ENCODE measurements at places on chromosomes 5 and 9.
A peak's percentile ranks its signal among the peaks of the same experiment; 100 is the strongest.

GRCh38 chr5:134439210-134439654 is 27.6 kb upstream of the CDKN2AIPNL start:
- peak; percentile 94 for DNase-seq

DNA sequence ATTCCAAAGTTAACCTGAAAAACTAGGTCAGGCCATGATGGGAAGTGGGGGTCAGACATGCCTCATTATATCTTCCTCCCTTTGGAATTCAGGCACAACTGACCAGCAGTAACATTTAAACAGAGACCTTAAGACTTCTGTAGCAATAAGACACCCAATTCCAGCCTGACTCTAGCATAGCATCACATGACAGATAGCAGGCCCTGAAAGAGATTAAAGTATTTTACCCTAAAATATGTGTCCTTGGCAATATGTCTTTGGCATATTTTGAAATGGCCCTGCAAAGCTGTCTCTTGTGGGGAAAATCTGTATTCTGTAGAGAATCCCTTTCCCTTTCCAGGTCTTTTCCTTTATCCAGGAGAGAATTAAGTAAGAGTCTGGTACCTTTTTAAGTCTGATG is 34.3 kb downstream of the S1PR3 start:
- DNase-seq, result no peak

GRCh38 chr9:137428841-137429545 is 5.8 kb downstream of the NOXA1 start:
- DNase-seq, result no peak

- no peak for DNase-seq
These were observed 28.8 kb downstream of the IL12B start for GRCh38 chr5:159301466-159301865.

DNA sequence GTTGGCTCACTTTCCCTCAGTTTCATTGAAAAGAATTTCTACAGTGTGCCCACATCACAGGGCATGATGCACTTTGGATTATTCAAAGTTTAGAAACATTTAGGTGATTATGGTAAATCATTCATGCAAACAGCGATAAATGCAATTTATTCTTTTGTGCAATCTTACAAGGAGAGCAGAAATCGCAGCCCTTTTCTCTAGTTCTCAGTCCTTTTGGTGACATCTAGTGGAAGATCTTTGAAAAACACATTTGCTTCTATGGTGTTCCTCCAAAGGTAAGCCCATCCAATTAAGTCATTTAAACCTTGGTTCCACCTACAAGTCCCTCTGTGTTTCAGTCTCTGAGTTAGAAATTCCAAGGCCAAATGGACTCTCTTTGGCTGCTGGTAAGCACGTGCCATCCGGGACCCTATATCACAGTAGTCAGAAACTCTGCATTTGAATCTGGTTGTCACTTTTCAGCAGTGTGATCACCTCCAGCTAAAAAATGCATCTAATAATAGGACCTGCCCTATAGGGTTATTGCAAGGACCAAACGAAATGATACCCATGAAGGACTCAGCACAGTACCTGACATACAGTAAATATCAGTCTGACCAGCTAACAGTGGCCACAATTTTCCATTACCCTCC is 66.4 kb downstream of the MACROH2A1 start:
- peak; percentile 73 for DNase-seq

DNA sequence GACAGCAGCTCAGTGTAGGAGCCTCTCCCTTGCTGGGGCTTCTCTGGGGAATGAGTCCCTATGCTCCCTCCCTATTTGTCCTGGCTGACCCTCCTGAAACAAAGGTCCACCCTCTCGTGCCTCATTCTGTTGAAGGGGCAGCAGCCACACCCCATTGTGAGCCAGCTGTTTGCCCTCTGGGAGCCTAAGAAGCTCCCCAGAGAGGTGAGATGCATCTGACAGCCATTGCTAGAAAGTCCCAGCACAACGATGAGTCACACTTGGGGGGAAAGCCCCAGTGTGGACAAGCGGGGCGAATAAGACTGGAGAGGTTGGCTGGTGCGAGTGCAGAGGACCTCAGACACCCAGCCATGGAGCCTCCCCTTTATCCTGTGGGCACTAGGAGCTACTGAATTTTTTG is 101.4 kb downstream of the PPARGC1B start:
- DNase-seq, result no peak

DNA sequence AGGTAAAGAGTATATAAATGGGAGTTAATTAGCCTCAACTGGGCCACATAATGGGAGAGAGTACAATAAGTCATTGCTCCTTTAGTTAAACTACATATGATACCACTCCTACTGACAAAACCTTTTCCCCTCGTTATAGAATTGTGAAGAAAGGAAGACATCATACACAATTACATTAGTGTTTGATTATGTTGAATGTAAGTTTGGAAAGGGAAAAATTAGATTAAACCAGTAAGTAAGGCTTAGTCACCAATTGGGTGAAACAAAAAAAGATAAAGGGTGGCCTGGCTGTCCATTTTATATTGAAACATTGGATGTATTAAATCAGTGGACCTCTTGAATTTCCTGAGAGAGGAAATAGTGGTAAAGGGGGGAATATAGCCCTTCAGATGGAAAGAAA is 464.3 kb upstream of the PAPPA start:
- no peak for DNase-seq

GRCh38 chr9:92159058-92159457 is 43.8 kb upstream of the SPTLC1 start:
- DNase-seq, result no peak

- DNase-seq, result peak; percentile 60
These were observed 39.8 kb downstream of the ANXA2R start for GRCh38 chr5:43000111-43000840.

DNA sequence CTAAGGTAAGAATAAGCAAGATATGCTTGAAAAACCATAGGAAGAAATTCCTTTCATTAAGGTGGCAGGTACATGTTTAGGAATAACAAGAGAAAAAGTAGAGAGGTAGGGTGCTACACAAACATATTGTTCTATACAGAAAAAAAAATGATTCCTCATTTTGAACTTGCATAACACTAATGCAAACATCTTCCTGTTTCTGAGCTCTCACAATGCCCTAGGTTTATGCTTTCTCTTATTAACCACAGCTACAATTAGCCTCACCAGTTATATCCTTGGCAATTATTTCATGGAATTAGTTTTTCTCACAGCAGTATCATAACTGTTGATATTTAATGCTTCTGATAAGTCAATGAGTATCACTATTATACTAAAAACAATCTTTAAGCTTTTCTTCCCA is 20.7 kb downstream of the CEMIP2 start:
- DNase-seq, result no peak

GRCh38 chr5:112691758-112692157 is 45.9 kb upstream of the APC start:
- DNase-seq, result no peak

GRCh38 chr9:85067792-85068191 is 398.3 kb downstream of the NTRK2 start:
- no peak for DNase-seq

DNA sequence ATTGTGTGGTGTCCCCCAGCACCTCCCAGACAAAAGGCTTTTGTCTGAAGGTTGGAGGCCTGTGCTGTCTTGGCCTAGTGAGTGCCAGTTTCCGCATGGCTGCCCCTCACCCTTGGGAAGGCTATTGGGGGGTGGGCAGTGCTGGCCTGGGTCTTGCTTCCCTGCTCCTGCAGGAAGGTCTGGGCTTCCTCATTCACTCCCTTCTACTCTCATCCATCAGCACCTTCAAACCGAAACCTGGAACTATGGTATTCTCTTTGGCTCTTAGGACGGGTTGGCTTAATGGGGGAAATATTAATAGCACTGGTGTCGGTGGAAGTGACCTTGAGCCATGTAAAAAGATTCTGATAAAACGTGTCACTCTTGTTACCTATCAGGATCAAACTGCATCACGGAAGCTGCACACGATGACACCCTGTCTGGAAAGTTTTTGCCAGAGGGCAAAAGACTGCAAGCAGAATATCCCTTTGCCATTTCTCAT is 34.0 kb upstream of the GLRX start:
- no peak for DNase-seq

GRCh38 chr5:138748630-138749081 is 4.6 kb upstream of the CTNNA1 start:
- no peak for DNase-seq

DNA sequence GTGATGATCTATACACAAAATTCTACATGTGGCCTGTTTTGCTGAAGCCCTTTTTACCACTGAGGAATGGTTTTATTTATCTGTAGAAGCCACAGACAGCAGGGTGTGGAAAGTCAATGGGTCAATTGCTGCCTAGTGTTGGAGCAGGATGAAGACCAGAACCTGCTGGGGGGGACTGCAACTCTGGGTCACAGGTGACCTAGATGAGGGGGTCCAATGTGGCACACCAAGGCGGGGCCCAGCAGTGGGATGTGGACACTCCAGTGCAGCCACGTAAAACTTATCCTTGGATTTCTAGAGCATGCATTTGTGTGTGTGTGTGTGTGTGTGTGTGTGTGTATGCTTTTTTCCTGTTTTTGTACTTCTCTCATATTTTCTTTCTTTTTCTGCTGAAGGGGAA is 147.5 kb upstream of the PHYKPL start:
- no peak for DNase-seq

GRCh38 chr9:131031005-131031641 is 22.1 kb downstream of the LAMC3 start:
- DNase-seq, result no peak

- no peak for DNase-seq
These were observed 404 bp downstream of the MRNIP start for GRCh38 chr5:179858241-179858585.

DNA sequence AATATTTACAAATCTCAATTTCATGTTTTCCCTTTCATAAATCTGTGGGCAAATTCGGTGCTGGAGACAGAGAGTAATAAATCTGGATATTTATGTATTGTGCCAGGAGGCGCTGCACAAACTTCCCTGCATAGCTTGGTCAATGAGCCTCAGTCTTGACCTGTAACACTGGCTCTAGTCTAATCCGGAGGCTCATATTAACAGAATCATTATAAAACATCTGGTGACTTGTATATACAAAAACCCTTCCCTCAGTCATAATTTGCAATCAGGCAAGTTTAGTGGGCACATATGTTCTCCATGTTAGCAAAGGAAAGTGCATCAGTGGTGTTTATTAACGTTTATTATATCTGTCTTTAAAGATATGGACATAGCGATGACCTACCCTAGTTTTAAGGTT is 104.0 kb upstream of the BNC2 start:
- no peak for DNase-seq

GRCh38 chr9:131954299-131954698 is 125.4 kb downstream of the MED27 start:
- no peak for DNase-seq

GRCh38 chr5:97418462-97418861 is 235.4 kb upstream of the RIOK2 start:
- no peak for DNase-seq

- no peak for DNase-seq
These were observed 113.0 kb downstream of the FRMD3 start for GRCh38 chr9:83425240-83425639.

GRCh38 chr5:148179234-148179824 is 11.0 kb downstream of the SPINK14 start:
- DNase-seq, result peak; percentile 33

- peak; percentile 29 for DNase-seq
These were observed 114.1 kb downstream of the CDK5RAP2 start for GRCh38 chr9:120465685-120466407.

GRCh38 chr9:137373611-137373980 is 49.4 kb downstream of the EXD3 start:
- DNase-seq, result no peak

DNA sequence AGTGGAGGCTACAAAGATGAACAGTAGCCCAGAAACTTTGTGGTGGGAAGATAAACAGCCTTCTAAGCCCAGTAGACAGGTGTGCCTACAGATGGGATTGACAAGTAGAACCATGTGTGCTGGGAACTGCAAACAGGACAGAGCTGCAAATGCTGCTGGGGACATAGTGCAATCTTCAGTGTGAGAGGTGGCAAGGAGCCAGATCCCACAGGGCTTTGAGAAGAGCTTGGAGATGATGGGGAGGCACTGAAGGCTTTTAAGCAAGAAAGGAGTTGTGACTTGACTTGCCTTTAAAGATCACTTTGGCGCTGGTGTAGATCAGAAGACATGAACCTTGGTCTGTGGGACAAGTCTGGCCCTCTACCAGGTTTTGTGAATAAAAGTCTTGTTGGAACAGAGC is 675.2 kb downstream of the ACTL7B start:
- DNase-seq, result peak; percentile 7

DNA sequence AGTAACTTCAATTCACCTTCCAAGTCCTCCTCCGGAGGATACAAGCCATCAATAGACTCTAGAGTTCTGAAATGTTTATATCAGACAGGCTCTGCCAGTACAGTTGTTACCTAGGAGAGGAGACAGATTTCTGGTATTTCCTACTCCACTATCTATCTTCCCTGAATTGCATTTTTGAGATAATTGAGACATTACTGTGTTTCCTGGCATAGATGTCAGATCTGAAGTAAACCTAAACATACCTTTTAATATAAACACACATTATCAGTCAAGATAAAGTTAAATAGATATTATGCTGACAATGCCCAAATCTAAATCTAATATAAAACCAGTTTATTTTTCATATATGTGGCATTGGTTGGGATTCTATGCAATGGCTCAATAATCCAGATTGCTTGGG is 8.2 kb upstream of the TYRP1 start:
- peak; percentile 33 for DNase-seq

DNA sequence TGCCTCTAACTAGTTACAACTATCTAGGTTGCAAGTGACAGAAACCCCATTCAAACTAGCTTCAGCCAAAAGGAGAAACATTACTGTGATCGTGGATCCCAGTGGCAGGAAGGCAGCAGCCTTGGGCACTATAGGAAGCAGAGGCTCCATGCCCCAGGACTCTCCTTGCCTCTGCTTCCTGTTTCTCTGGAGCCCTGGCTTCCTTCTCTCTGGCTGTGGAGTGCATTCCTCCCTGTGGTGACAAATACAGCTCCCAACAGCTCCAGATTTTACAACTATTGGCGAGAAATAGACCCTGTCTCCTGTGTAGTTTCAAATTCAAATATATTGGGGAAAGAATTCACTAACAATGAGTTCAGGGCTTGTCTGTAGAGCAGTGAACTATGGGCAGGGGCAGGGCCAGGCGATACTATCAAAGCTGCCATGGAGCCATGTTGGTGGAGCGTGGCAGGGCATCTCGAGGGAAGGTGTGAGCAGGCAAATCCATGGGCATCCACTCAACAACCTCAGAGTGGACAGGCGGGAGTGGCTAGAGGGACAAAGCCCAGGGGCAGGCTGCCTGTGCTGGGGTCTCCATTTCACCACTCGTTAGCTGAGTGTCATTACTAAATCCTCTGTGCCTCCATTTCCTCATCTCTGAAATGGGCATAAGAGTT is 189.5 kb downstream of the ERCC6L2 start:
- DNase-seq, result no peak

DNA sequence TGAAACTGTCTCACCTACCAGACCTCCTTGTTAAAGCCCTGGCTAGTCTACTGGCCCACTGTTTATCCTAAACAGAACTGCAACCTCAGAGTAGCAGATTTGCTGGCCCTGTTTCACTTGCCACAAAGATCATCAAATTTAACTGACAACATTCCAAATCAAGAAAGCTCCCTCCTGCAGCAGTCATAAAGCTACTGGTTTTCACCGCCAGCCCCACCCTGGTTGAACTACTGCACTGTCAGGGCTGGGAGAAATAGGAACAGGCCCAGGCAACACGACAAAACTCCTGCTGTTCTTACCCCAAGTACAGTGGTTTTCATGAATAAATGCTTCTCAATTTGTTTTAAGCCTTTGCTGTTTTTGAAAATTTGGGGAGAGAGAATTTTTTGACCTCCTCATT is 63.0 kb downstream of the NR6A1 start:
- DNase-seq, result no peak

Data from fibroblast of skin of right quadriceps (primary cell).